ENCODE measurements at places on chromosomes 7 and 10.

DNA sequence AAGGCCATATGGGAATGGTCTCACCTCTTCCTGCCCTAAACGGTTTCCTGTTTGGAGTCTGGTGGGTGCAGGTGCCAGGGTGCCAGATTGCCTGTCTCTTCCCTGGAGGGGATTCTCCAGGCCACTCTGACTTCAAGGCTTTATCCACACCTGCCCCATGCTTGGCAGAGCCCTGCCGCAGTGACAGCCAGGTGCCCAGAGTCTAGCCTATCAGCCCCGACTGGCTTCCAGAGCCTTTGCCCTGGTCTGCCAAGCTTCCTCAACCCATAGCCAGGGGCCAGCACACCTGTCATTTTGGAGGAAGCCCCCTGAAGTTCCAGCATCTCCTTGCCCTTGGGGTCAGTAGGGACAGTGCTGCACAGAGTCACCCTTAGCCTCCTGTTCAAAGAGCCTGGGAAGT, 21.6 kb downstream of the TBATA start:
- no peak for DNase-seq

DNA sequence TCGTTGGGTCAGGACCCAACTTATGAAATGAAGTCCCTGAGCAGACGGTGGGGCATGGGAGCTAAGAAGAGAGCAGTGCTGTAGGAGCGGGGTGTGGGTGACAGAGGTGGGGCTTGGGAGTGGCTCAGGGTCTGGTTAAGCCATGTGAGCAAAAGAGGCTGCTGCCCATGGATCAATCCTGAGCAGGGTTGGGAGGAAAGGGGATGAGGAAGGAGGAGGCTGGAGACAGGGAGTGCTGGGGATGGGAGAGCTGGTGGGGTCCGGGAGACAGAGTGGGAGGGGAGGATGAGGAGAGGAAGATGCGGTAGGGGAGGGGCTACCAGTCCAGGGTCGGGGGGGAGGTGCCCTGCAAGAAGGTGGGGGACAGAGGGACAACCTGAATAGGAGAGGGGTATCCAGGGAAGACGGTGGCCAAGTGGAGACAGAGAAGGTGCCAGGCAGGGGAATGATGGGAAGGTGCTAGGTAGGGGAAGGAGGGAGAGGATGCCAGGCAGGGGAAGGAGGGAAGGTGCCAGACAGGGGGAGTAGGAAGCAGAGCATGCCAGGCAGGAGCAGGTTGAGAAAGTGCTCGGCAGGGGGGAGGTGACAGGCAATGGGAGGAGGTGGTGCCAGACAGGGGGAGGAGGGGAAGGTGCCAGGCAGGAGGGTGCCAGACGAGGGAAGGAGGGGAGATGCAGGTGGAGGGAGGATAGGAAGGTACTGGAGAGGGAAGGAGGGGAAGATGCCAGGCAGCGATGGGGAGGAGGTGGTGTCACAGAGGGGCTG, 27.5 kb upstream of the SMARCD3 start:
- DNase-seq: no peak

DNA sequence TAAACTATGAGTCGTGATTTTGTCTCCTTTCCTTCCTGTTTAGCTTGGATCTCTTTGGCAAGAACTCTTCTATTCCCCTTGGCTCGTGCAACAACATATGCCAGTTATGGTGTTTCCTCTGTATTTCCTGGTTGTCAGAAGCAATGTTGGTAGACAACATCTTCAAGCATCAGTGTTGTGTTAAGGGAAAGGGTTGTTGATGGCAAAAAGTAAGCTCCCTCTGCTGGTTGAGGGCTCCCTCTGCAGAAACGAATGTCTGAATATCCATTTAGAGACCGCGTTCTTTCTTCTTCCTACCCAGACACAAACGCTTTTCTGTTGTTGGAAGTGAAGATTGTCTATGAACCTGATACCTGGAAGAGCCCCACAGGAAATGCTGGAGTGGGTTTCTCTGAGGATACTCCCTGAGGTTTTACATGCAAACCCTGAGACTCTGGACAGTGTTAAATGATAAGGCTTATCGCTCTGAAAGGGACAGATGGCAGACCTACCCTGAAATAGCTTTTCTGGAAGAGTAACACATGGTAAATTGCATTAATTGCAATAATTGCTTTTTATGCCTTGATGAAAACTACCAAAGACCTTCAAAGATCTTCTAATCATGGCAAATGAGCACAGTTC, 23.5 kb upstream of the C1QL3 start:
- peak; percentile 10 for DNase-seq

DNA sequence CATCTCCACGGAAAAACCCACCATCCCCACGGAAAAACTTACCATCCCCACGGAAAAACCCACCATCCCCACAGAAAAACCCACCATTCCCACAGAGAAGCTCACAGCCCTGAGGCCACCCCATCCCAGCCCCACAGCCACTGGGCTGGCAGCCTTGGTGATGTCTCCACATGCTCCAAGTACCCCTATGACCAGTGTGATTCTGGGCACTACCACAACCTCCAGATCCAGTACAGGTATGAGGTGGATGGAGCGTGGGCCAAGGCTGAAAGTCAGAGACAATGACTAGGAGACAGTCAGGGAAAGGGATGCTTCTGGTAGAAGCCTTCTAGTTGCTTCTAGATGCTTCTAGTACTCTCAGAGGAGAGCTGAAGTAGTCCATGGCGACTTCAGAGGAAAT, 19.6 kb downstream of the ZAN start:
- DNase-seq: no peak

DNA sequence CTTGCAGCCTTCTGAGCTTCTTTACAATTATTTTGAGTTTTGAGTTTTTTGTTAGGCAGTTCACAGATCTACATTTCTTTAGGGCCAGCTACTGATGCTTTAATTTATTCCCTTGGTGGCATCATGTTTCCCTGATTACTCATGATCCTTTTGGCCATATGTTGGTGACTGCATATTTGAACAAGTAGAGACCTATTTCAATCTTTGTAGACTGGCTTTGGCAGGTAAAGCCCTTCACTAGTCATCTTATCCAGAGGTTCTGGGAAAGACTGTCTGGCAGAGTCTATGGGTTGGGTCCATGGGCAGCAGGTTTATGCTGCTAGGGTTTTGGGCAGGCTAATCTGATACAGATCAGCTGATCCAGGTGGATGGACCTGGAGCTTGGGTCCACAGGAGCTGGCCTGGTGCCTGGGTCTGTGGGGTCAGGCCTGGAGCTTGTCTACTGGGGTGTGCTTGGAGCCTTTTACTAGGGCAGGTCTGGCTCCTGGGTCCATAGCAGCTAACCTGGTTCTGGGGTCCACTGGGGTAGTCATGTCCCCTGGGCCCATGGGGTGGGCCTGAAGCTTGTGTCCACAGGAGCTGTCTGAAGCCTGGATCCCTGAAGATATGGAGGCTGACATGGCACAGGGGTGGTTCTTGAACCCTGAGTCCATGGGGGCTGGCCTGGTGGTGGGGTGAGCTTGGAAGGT, 72.7 kb downstream of the GPR85 start:
- DNase-seq: no peak

GRCh38 chr7:119994928-119995327, 278.0 kb upstream of the KCND2 start:
- no peak for DNase-seq

GRCh38 chr7:41956705-41957104, 253.8 kb upstream of the INHBA start:
- DNase-seq: no peak

- DNase-seq: no peak
These were observed 41.8 kb upstream of the TMEM273 start for GRCh38 chr10:49230004-49230403.

- DNase-seq: no peak
These were observed 25.5 kb downstream of the RNLS start for GRCh38 chr10:88557658-88558057.

GRCh38 chr10:34956756-34957155, 133.4 kb downstream of the CUL2 start:
- DNase-seq: no peak

- DNase-seq: no peak
These were observed 369.9 kb upstream of the NRP1 start for GRCh38 chr10:33704214-33704830.

DNA sequence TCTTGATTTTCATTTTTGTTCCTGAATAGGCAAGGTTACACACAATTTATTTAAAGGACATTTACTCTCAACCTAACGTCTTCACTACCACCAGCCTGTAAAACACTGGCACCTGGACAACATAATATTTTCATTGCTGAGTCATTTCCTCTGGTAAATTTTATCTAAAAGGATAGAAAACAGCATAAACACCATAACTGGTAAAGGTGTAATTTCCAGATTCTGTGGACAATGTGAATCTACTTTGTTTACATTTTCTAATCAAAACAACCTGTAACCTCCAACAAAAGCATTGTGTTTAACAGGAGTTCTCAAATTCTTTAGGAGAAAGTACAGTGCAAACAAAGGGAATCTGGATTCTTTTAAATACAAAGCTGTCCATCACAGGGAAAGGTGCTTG, 472.0 kb upstream of the AKR1E2 start:
- DNase-seq: no peak

DNA sequence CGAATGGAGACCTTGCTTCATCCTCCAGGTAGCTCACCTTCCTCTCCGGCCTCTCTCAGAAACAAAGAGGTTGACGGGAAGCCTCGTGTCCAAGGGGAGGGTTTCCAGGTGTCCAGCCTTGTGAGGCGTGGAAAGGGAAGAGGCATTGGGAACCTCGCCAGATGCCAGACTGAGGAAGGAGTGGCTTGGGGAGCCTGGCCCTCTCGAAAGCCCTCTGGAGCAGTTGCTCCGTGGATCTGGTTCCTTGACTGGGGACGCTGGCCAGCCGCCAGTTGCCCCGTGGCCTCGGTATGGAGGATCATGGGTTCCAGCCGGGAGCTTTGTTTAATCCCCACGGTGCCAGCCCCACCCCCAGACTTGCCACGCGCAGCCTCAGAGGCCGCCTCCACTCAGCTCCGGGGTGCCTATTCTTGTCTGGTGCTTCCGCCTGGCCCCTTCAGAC, 30.3 kb upstream of the SUN1 start:
- DNase-seq: peak; percentile 62
